ENCODE measurements at places on chromosomes 7 and 10.

DNA sequence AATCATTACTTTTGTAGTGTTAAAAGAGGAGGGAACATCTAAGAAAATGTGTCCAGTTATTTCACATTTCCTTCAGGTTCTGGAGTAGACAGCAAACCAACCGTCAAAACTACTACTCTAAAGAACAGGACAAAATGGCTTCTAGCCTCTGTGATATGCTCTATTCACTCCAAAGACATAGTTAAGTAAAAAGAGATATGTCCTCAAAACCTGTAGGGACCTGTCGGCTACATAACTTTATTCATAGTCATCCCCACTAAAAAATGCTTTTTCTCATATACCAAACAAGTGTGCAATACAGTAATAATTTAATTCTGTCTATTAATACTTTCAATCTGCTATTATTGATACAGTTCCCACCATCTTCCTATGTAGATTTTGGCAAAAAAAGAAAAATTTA is 642.8 kb upstream of the LRRTM3 start:
- DNase-seq, result no peak

GRCh38 chr10:62454687-62455397 is 80.7 kb downstream of the ZNF365 start:
- DNase-seq, result no peak

DNA sequence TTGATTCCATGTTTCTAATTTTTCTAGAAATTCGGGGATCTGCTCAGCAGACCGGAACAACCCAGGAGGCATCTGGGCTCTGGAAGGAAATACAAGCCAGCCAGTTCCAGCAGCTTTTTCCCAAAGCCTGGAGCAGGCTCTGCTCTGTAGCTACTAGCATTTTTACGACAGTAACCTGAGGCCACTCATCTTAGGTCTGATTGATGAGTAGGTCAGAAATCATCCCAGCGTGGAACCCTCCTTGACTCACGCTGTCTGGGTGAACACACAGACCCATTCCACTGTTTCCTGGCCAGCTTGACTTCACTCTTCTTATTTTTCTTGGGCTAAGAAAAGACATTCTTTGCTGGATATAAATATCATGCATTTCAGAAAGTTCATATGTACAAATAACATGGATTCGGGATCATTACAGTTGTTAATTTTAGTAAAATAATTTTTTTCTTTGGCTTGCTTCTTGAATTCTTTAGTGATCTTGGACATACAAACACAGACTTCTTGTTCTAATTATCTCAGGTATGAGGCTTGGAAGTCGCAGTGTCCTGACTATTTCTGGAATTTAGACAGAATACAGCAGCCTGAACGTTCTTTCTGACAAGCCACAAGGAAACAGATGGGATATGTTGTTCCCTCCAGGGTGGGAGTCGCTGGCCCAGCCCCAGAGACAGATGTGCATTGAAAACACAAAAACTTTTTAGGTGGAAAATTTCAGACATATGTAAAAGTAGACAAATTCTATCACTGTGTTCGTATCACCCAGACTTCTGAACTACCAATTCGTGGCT is 54.6 kb upstream of the PITRM1 start:
- no peak for DNase-seq

GRCh38 chr7:41910940-41911600 is 208.2 kb upstream of the INHBA start:
- no peak for DNase-seq

DNA sequence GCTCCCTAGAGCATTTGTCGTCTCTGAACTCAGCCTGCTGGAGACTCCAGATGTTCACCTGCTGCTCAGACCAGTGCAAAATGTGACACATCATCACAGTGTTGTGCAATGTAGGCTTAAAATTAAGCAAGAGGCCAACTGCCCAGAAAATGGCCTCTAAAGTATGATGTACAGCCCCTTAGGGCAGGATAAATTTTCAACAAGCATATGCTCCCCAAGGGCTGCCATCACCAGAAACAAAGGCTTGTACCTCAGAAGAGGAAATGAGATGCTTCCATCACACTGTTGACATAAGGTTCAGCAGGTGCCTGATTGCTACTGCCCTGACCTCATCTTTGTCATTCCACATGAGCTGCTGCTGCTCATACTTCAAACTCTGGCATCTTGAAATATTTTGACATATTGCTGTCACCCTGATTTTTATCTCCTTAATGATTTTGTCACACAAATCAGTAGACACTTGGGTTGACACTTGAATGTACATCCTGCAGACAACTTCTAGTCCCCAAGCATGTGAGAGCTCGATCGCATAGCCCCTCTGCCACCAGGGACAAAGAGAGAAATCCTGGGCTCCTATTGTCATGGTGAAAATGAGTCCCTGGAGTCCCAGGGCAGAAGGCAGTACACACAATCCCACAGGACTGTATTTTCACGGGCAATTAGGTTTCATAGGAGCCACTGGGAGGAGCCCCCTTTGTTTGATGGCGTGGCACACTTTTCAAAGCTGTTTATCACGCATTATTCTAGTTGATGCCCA is 219.7 kb upstream of the STK17A start:
- DNase-seq, result no peak

GRCh38 chr10:90920986-90921666 is at the start of gene ANKRD1:
Gene ANKRD1, minus strand, starts transcription at chr10:90921087. Its CDS starts 60 bp downstream, at chr10:90921027.
- no peak for DNase-seq

DNA sequence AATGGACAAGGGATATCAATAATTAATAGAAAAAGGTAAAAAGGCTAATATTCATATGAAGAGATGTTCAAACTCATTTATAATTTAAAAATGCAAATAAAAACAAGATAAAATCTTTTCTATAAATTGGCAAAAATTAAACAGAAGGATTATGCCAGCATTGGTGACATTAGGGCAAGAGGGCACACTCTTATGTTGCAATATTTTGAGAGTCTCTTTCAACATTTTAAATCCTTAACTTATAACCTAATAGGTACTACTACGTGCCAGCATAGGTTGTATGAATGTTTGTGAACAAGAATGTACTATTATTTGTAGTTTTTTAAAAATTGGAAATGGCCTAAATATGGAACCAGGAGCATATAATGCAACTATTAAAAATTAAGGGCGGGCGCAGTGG is 24.8 kb upstream of the PNLIPRP3 start:
- DNase-seq, result no peak

GRCh38 chr10:94294168-94294567 is 68.6 kb downstream of the NOC3L start:
- no peak for DNase-seq
